ENCODE measurements at places on chromosomes 16 and 17.

DNA sequence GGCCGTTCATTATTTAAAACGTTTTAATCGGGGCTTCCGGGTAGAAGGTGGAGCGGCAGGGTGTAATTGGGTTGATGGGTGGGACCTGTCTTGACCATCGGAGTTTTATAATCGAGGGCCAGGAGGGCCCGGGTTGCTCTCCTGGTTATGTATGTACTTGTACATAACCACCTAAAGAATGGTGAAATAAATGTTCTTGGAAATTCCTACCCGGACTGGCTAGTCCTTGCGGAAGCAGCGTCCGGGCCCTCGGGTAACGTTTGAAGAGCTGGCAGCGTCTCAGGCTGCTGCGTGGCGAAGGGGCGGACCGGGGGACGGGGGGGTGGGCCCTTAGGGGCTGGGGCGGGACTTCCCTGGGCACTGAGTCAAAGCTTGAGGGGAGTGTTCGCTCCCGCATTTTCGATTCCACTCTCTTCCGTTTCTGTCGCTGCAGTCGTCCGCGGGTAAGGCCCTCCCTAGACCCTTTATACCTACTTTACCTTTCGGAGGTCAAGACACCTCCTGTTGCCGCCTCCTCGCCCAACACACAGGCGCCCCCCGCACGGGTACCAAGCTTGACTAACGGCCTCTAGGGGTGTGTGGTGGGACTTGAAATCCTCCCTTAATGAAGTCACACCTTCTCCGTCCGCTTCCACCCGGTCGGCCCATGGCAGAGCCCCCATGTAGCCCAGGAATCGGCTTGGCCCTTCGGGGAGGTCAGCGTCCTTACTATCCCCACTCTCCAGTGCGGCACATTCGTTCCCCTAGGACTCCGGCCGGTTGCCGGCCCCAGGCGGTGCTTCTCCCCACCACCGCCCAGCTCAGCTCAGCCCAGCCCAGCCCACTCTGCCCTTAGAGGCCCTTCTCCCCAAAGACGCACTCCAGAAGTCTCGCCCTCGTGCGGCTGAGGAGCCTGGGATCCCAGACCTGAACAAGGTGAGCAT, at the start of gene TMEM106A:
TMEM106A (plus strand) TSS at position 396 of the 923 bp plus-strand sequence. CDS start 1,167 bp downstream, outside the sequence.
- peak; percentile 81 for DNase-seq

DNA sequence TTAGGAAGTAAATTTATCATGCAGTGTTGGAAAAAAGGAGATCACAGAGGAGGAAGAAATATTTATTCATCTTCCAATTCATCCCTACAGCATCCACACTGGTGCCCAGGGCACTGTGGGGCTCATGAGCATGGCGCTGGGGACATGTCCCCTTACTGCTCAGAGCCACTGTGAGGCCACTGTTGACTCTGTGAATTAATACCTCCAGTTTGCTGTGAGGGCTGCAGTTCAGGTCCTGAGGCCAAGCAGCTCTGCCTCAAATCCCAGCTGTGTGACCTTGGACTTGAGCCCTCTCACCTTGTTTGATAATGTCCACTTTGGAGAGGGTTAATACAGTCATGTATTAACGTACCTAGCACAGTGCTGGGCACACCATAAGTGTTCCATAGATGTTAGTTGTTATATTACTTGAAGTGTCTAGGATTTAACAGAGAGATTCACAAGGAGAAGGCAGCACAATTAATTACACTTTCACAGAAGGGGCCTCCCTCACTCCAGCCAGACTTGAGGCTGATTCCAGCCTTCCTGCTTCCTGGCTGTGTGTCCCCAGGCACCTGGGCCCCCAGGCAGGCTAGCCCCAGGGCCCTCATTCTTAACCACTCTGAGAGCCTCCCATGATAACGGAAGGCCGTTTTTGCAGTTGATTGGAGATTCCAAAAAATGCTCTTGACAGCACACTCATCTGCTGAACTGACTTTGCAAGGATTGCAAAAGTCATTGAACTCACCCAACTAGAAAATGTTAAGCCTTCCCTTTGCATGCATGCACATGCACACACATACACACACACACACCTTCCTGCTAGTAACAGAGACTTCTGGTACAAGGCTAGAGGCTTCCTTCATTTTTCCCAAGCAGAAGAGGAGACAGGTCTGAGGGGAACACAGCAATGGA, 29.4 kb downstream of the KATNIP start:
- no peak for DNase-seq

DNA sequence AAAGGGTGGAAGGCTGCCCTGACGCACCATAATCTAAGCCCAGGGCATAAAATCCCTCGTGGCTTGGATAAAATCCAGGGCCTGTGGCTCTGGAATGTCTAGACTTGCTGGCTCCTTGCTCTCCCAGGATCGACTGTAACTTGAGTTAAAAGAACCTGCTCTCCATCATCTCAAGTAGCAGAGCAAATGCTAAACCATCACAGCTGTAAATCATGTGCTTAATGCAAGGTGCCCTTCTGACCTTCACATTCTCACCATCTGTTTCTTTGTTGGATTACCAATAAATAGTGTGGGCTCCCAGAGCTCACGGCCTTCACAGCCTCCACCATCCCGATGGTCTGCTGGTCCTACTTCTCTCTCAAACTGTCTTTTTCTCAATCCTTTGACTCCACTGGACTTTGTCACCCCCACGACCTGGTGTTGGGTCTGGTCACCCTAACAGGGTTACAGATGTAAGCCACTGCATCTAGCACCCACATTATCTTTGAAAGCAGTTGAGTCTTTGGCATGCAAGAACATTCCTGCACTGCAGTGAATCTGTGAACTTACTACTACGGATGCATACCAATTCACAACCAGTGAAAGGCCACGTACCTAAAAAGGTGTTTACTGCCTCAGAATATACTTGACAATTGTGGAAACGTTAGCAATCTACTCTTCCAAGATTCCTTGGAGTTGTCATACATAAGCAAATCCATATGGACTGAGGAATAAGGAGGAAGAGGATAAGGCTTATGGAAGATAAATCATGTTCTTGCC, 15.3 kb downstream of the RSL1D1 start:
- no peak for DNase-seq

DNA sequence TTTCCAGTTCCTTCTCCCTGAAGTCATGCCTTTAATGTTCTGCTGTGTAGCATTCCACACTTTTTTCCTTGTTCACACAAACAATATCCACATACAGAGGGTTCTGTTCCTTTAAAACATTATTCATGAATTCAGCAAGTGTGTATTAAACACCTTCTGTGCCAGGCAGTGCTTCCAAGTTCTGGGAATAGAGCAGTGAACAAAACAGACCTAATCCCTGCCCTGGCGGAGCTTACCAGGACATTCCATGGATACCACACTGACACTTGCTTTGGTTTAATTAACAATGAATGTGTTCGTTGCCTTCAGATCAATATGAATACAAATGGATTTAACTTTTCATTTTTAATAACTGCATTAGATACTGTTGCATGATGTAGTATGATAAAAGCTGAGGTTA, 57.9 kb upstream of the CLEC19A start:
- no peak for DNase-seq

- DNase-seq, result peak; percentile 14
Observed at GRCh38 chr17:7384489-7385081, 3.7 kb downstream of the TNK1 start.

DNA sequence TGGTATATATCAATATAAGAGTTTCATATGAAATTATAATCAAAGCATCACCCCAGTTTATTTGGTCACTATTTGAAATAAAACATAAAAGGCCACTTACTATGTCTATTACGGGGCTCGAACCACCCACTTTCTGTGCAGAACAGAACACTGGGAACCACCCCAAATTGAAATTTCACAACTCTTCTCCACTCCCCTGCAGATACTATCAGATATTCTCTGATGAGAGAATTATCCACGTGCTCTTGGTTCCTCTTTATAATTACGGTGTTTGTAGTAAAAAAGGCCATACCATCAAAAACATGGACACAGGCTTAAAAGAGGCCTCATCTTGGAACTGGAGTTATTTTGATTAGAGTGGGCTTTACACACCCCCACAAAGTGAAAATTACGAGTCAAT, 82.8 kb downstream of the WDR59 start:
- no peak for DNase-seq

DNA sequence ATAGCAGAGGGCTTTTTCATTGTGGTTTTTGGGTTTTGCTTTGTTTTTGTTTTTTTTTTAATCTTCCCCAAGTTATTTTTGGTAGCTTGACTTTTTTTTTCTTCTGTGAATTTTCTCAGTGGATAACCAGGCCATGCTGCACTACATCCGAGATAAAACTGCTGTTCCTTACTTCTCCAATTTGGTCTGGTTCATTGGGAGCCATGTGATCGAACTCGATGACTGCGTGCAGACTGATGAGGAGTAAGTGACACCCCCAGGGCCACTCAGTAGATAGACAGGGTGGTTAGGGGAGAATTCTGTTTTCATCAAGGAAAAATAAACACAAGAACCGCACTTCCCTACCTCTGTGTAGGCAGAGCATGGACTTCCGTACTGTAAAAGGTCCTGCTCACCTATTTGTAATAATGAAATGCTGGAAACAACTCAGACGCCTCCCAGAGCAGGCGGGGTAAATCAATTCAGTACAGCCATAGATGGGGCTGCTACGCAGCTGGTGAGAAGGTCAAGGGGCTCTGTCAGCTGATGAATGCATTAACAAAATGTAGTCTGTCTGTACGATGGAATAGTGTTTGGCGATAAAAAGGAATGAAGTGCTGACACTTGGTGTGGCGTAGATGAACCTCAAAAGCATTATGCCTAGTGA, 28.6 kb downstream of the CLEC16A start:
- DNase-seq, result no peak

DNA sequence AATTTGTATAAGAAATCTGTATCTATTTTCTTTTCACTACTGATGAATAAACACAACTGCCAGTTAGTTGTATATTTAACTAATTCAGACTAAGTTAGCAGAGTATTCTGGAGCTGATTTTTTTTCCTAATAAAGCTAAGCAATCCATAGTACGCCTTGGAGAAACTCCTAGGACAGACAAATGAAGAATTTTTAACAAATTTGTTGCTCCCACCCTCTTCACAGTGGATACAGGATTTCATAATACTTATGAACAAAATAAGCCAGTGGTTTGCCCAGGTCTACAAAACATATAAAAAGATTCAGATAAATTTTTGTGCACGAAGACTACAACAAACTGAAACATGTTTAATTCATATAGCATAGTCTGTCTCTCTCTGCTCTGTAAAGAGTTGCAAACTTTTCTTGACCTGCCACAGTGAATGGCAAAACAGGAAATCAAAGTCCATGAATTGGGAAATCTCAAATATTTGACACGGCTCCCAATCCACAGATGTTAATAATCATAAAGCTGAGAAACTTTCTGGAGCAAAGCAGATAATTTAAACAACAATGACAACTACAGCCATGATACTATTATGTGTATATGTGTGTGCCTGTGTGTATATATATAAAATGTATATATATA, 594 bp upstream of the ABCA6 start:
- no peak for DNase-seq

DNA sequence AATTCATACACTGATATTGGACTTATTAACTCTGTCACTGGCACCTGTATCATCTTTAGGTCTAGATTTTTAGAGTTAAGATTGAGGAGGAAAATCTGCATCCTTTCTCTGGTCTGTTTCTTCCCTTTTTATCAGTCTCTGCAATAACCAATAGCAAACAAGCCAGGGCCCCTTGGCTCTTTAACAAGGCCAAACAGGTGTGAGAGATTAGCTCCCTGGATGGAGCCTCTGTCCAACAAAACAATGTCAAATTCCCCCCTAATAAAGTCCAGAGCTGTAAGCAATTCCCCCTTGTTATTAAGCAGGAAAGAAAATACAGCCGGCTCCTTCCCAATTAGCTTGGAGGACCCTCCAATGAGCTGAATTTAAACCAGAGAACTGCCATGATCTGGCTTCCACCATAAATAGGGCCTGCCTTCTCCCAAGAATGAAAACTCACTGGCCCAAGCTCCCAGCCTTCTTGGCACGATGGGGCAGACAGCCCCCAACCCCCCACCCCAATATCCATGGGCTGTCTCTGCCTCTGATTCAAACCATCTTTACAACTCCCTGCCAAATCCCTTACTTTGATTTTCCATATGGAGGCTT, 56.1 kb upstream of the SOX9 start:
- DNase-seq, result no peak

DNA sequence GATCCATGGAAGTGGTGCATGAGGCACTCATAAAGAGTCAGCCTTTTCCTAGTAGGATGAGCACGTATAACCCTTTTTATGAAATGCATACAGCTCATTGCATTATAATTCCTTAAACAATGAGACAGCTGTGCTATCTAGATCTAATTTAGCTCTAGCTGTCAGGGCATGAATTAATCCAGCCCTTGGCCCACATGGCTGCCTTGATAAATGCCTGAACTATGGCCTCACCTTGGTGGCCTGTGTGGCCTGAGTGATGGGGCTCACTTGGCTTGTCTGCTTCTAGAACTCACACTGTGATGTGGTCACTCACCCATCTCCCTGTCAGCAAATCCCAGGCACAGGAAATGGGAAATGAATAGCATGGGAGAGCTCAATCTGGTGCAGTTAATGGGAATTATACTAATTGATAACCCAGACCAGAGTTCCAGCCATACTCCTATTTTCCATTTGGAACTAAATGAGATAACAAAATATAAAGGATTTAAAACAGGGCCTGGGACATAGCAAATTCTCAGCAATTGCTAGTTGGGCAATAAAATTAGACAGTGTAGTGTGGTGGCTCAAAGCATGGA, 153.6 kb downstream of the HS3ST2 start:
- no peak for DNase-seq

DNA sequence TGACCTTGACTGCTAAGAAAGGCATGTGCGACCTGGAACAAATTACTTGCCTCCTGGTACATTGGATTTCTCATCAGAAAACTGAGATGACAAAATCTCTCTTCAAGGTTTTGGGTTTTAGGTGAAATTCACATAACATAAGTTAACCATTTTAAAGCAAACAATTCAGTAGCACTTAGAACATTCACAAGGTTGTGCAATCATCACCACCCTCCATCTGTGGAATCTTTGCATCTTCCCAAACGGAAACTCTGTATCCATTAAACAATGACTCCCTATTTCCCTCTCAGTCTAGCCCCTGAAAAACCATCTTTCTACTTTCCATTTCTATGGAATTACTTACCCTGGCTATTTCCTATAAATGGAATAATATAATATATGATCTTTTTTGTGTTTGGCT, 42.2 kb upstream of the BRD7 start:
- no peak for DNase-seq

DNA sequence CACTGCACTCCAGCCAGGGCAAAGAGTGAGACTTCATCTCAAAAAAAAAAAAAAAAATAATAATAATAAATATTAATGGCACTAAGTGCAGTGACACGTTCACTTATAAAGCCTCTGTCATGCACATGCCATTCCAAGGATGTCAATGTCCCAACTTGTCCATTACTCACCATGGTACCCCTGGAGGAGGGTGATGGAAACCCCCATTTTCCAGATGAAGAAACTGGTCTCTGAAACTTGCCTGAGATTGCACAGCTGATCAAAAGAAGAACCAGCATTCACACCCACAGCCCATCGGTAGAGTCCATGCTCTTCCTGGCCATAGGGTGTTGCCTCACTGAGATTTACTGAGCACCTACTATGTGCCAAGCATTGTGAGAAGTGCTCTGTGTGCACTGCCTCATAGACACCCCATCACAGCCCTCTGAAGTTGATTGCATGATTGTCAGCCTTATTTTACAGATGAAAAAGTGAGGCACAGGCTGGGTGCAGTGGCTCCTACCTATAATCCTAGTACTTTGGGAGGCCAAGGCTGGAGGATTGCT, 123.7 kb downstream of the ABCC1 start:
- DNase-seq, result no peak

GRCh38 chr17:48357779-48358602, 72.0 kb downstream of the SKAP1 start:
- DNase-seq, result peak; percentile 12

- no peak for DNase-seq
Observed at GRCh38 chr17:81916234-81917001, 1.6 kb downstream of the SIRT7 start.
